ENCODE measurements at places on chromosomes 3 and 15. TPM values are rescaled to one million over a fixed set of nuclear protein-coding genes. Genes with fewer than 3 reads are reported as not detected.

- no peak for DNase-seq
Observed at GRCh38 chr3:170863816-170864215, 6.2 kb downstream of the RPL22L1 start.

- no peak for DNase-seq
Observed at GRCh38 chr3:13840456-13840855, 39.4 kb downstream of the WNT7A start.

- no peak for DNase-seq
Observed at GRCh38 chr3:196498297-196498696, 5.3 kb downstream of the RNF168 start.

- DNase-seq: no peak
Observed at GRCh38 chr3:11407644-11408043, 135.4 kb downstream of the ATG7 start.

DNA sequence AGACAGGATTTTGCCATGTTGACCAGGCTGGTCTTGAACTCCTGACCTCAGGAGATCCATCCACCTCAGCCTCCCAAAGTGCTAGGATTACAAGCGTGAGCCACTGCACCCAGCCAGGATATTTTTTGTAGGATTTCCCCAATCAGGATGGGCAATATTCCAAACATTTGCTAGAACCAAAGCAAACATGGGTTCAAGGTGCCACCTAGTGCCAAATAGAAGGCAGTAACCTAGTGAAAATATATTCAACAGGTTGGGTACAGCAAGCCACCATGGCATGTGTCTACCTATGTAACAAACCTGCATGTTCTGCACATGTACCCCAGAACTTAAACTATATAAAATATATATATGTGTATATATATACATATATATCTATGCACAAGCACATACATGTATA is 185.9 kb upstream of the CADM2 start:
- DNase-seq: no peak

GRCh38 chr15:64305261-64305660 is 50.7 kb downstream of the CSNK1G1 start:
- DNase-seq: no peak

GRCh38 chr3:193959861-193960260 is 176.1 kb upstream of the HES1 start:
- DNase-seq: no peak

GRCh38 chr3:89558711-89559110 is 451.3 kb downstream of the EPHA3 start:
- no peak for DNase-seq

DNA sequence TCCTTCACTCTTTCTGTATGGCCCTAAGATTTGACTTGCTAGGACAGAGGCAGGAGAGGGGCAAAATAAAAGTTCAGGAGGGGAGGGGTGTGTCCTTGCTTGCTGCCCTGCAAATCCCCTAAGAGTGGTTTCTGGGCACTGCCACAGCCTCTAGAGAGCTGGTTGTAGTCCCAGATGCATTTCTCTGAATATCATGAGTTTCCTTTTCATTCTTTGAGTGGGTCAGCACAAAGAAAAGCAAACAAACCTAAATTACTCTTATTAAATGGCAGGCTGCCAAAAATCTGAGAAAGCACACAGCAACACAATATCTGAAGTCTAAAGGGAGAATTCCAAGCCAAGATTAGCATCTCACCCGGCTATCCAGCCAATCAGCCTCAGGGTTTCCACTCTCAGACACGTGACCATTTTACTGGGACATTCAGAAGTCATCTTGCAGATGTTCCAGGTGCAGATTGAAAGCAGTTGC is 919.3 kb downstream of the TUSC7 start:
- peak; percentile 55 for DNase-seq

GRCh38 chr15:74040109-74040850 is 42.1 kb downstream of the GOLGA6A start:
- peak; percentile 15 for DNase-seq

GRCh38 chr3:32778389-32778788 is 39.4 kb upstream of the TRIM71 start:
- DNase-seq: no peak

DNA sequence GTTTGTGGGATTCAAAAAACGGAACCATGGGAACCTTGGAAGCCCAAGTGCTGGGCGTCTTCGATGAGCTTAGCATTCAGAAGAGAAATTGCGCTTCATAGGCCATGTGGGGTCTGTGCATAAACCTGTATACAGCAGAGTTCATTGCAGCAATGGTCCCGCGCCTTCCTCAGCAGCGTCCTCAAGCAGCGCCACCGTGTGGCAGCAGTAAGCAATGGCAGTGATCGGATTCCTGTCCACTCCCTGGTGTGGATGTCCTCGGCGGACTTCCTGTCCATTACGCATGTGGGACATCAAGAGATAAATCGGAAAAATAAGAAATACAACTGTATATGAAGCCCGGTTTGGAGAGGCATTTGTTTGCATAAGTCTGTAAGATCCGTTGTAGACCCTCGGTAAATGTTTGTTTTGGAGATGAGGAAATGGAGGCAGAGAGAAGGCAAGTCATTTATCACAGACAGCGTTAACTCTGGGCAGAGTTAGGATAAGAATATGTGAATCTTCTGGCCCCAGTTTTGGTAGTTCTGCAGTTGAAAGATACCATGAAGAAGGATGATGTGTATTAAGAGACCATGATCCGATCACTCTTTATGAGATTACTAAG is 57.7 kb downstream of the CNTN4 start:
- DNase-seq: peak; percentile 46

- no peak for DNase-seq
Observed at GRCh38 chr3:72134989-72135451, 350.1 kb upstream of the PROK2 start.

DNA sequence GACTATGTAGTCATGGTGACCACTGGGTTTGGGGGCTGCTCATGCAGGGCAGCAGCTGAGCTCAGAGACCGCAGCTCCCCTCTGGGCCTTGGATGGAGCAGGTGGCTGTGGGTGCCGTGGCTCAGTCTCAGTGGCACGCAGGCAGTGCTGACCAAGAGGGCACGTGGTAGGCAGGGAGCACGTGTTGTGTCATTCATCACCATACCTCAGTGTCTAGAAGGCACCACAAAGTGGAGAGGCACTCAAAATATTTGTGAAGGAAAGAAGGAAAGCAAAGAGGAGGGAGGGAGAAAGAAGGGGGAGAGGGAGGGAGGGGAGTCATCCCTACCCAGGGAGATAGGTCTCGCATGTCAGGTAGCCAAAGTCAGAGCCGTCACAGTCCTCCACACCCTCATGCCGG is 26.1 kb downstream of the EAF1 start:
- DNase-seq: no peak

DNA sequence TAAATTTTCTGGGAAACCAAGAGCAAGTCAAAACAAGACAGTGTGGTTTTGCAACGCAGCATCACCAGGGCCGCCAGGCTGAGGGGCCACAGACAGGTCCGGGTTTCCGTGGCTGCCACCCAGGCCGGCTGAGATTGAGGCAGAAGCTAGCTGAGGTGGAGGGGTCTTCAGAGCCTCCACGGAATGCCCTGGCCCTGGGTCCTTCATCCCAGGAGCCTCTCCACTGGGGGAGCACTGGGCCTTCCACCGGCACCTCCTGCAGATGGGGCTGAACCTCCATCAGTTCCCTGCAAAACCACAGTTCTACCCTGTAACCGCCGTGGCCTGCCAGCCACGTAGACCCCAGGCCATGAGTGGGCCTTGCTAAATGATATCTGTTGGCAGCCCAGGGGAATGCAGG is 152.7 kb downstream of the CHSY1 start:
- no peak for DNase-seq

DNA sequence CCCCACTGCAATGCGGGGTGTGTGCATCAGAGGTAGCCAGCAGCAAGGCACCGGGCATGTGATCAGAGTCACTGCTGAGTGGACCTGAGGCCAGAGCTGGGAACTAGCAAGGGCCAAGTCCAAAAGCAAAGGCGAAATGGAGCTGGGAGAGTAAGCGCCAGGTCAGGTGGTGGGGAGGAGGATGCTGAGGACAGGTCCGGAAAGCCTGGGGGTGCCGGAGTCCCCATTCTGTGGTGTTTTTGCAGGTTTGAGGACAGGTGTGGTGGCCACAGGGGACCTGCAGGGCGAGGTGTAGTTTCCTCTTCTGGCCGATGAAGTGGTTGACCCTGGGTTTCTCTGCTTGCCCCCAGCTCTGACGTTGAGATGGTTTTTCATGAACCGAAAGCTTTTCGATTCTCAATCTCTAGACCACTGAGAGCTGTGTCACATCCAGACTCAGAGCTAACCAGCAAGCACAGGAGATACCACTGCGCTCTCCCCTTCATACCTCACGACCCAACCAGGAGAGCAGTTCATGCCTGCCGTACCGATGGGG is 35.0 kb upstream of the HES1 start:
- no peak for DNase-seq

- peak; percentile 35 for DNase-seq
Observed at GRCh38 chr15:25710184-25710583, 152.9 kb downstream of the ATP10A start.

DNA sequence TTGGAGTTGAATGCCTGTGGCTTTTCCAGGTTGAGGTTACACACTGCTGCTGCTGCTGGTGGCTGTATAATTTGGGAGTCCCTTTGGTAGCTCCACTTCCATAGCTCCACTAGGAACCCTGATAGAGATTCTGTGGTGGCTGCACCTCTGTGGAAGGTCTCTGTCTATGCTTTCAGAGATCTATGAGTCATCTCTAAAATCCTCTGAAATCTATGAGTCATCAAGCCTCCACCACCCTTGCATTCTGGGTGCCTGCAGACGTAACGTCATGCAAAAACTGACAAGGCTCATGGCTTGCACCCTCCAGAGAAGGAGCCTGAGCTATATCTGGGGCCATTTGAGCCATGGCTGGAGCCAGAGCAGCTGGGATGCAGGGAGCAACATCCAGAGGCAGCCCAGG is 1037.0 kb upstream of the CFAP20DC start:
- no peak for DNase-seq

DNA sequence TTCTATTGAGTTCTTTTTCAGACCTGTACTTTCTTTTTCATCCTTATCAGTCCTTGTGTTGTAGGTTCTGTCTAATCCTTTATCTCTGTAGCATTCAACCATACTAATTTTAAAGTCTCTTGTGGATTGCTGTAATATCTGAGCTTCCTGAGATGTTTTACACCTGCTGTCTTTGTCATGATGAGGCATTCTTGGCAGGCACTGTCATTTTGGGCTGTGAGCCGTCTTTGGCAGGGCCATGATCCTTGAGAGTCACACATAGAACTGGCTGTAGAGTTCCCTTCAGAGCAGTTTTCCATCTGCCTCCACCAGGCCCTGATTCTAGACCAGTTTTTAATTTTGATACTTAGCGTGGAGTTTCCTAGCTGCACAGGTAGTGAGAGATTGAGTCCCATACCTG is 6.7 kb downstream of the EFCC1 start:
- no peak for DNase-seq

DNA sequence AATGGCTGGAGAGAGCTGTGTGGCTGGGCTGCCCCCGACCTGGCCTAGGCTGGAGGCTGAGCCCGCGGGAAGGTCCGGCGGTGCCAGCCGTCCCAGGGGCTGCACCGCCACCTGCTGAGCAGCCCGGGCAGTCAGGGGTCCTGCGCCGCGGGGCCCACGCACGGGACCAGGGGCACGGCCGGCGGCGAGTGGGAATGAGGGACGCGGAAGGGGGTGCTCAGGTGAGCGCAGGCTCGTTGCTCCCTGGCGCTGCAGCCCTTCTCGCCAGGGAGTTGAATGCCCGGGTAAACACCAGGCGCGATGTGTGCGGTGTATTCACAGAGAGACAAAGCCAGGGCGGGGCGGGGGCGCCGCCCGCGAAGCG is 666 bp upstream of the SEMA3F start:
- DNase-seq: no peak

- peak; percentile 57 for DNase-seq
Observed at GRCh38 chr3:196207833-196208607, 3.2 kb downstream of the ZDHHC19 start.

DNA sequence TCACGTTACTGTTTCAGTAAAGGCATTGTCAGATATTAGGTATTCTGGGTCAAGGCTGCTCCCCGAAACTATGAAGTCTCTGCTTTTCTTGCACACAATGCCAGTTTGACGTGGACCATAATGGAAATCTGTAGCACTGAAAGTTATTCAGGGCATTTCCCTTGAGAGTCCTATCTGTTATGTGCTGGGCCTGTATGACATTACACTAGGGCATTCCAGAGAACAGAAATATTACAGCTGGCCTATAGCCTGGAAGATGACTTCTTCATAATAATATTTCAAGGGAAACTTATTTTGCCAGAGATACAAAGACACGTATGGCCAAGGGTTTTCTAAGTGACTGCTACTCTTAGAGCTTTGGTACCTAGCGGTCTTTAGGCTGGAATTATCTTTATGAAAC is 613.6 kb upstream of the CBLB start:
- no peak for DNase-seq

DNA sequence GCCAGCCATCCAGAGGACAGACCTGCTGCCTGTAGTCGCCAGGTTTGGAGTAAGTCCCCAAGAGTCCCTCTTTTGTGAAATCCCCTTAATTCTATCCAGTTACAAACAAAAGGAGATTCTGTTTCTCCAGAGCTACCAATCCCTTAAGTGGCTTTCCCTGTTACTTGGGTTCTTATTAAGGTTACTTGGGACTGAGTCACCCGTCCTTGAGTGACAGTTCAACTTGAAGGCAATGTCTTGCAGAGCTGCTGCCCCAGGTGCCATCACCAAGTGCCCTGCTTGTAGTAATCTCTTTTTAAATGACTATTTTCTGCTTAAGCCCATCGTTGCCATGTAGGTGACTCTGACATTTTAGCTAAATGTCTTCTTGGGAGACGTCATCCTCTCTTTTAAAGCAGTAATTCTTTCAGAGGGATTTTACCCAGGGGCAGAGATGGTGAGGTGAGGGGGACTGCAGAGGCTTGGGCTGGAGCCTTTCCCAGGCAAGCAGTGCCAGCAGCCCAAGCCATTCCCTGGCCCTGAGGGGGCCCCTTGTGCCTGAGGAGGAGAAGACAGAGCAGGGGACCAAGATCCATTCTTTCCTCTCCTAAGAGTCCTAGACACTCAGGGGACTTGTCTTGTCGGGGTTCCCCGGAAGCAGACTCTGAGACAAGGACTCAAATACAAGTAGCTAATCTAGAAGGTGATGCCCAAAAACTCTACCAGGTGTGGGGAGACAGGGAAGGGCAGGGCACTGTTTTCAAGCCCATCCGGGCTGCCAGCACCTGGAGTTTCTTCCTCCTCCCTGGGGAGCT is 253.7 kb downstream of the PLCL2 start:
- no peak for DNase-seq

- DNase-seq: no peak
Observed at GRCh38 chr15:50150349-50150748, 31.3 kb upstream of the ATP8B4 start.

Gene TMEM108
- polyA plus RNA-seq: not detected

Gene CHRFAM7A
- 6.6 TPM for polyA plus RNA-seq

Gene LYZL4
- not detected for polyA plus RNA-seq

Gene DUOXA1
- 0.23 TPM for polyA plus RNA-seq

Gene SNRPN
- 109 TPM for polyA plus RNA-seq

Gene C2CD4A
- 0.10 TPM for polyA plus RNA-seq

Gene CACNA2D3
- 0.03 TPM for polyA plus RNA-seq

Gene SPTSSB
- 0.07 TPM for polyA plus RNA-seq

Gene PRR23E
- polyA plus RNA-seq: not detected

Gene LSAMP
- polyA plus RNA-seq: 0.22 TPM

Gene GMNC
- not detected for polyA plus RNA-seq

Gene NKTR
- polyA plus RNA-seq: 17.7 TPM

Gene BUB1B
- polyA plus RNA-seq: 42.6 TPM

Gene AZI2
- polyA plus RNA-seq: 37.1 TPM

Gene TTLL13
- polyA plus RNA-seq: 0.24 TPM

Gene ZNF80
- polyA plus RNA-seq: not detected

Measured in A549 (cell line).